ENCODE measurements at places on chromosomes 12 and 14.
A peak's percentile ranks its signal among the peaks of the same experiment; 100 is the strongest.

DNA sequence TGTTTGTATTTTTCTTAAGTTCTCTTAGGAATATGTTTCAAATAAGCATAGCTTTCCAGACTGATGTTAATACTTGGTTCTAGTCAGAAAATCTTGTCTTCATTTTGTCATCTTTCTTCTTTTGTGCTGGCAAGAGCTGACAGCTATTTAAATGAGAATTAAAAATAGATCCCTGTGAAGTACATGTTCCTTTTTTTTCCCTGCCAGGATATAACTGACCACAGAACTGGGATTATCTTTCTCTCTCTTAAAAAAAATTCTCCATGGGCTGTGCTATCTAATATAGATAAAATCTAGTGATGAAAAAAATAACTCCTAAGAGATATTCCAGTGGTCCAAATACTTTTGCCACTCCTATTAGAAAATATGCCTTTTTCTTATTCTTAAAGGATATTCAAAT, 163.4 kb downstream of the AKAP6 start:
- DNase-seq = no peak

DNA sequence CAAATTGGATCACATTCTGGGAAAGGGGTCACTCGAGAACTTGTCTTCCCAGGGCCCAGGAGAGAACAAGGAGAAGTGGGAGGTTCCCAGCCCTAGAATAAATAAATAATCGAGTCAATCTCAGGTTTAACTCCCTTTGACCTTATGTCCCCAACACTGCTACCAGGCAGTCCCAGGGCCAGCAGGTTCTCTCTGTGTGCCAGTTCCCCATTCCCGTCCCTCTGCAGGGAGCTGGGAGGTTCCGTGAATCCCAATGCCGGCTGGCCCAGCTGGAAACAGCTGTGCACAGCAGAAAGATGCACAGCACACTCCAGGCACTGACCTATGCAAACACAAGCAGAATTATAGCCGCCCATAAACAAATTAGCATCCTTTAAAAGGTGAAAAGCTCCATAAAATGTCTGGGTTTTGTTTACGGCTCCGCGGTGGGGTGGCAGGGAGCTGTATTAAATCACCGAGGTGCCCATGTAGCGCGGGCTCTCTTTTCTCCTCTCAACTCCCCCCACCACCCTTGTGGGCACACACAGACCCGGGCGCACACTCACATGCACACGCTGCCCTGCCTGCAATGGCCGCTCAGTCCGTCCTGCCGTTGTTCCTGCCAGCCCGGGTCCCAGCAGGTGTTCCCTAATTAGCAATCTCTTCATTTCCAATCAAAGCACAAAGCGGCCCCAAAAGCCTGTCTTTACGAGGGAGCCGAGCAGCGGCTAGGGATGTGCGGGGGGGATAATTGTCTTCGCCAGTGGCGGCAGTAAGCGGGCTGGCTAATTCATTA, 46.6 kb upstream of the ESRRB start:
- peak; percentile 39 for DNase-seq

- peak; percentile 35 for DNase-seq
Observed at GRCh38 chr12:118164798-118165486, 29.0 kb downstream of the PEBP1 start.

GRCh38 chr12:111102102-111102739, 181.8 kb upstream of the MYL2 start:
- DNase-seq = no peak

GRCh38 chr12:8513256-8513655, at the start of gene CLEC4D:
TSS of gene CLEC4D (plus strand) at chr12:8513503. CDS start at chr12:8513733, 230 bp downstream.
- DNase-seq = no peak

DNA sequence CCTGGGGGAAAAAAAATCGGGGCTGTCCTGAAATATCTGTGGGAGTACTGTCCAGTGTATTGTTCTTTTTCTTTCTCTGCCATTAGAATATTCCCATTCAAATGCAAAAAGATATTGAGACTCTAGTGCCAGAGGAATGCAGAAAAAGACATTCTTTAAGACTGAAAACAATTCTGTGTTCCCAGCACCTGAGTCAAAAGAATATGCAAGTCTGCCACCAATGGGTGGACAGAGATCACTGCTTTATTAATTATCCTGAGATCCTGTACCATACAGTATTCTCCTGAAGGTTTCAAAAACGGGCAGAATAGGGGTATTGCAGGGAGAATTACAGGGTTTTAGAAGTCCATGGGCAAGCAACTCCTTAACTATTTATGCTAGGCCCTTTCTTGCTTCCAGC, 361.8 kb downstream of the C12orf50 start:
- no peak for DNase-seq

- no peak for DNase-seq
Observed at GRCh38 chr12:13630354-13630753, 351.0 kb downstream of the GRIN2B start.

DNA sequence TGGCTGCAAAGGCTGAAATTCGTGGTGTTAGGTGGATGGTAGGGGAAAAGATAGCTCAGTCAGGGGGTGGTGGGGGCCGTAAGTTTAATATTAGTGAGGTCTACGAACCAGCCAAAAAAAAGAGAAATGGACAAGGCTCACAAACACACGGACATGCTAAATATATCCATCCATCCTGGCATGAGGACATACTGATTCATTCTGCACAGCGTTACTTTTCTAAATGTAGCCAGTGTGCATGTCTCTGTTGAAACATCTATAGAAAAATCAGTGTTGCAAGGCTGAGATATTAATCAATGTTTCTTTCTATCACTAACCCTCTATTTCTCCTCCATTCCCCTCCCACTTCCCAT, 150.6 kb downstream of the PIWIL1 start:
- no peak for DNase-seq

DNA sequence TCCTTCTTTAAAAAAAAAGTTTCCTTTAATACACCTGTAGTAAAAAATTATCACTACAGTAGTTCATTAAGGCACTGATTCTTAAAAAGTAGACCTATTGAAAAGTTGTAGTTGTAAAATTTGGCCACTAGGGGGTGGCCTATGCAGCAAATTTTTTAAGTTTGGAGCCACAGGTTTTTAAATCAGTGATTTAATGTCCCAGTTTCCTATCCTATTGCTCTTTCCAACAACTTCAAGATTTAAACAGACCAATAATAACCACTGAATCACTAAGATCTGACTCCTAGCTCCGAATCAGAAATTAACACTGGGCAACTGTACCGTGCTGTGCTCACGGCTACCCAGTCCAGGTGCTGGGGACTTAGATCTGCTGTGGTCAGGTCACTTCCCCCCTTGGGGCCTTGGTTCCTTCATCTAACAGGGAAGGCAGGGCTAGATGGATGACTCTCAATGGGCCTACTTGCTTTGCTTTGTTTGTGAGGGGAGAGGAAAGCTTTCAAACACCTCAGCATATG, 279.3 kb downstream of the MED13L start:
- peak; percentile 25 for DNase-seq

- no peak for DNase-seq
Observed at GRCh38 chr12:93256256-93256969, 121.3 kb upstream of the NUDT4 start.

- no peak for DNase-seq
Observed at GRCh38 chr12:106328735-106329134, 26.2 kb downstream of the TCP11L2 start.

DNA sequence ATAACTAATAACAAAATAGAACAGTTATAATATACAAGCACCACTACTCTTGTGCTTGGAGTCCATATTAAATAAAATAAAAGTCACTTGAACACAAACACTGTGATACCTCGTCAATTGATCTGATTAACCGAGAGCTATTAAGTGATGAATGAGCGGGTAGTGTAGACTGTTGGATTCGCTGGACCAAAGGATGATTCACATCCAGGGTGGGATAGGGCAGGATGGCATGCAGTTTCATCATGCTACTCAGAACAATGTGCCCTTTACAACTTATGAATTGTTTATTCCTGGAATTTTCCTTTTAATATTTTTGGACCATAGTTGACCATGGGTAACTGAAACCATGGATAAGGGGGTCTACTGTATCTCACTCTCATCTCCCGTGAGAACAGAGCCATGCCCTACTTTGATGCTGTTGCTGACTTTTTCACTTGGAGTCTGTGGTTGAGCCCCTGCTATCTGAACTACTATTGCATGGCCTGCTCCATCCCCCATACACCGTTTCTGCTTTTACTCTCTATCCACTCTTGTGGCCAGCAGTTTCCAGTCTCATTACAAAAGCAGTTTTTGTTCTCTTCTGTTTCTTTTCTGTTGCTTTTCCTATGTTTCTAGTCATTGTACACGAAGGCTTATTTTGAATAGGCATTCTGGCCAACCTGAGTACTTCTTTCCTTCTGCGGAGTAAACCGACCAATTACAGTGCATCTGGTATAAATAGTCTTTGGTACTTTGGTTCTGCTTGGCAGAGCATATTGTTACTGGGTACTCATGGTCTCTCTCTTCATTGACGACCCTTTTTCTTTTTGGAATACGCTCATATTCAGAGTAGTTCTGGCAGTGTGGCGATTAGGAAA, 12.2 kb downstream of the TMTC2 start:
- no peak for DNase-seq

GRCh38 chr12:106954462-106955376, 988 bp upstream of the TMEM263 start:
- DNase-seq = no peak

DNA sequence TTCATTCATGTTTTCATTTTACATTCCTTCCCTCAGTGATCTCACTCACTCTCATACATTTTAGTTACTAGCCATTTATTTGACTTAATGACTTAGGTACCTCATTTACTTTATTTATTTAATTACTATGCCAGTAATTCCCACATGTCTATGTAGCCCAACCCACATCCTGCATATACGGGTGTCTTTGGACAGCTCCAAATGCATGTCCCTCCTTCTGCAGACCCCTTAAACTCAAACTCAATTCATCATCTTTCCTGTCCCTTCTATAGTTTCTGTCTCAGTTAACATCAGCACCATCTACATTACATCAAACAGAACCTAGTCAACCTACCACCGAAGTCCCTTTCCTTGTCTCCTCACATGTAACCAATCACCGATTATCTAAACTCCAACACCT, 2.8 kb downstream of the CLEC1A start:
- no peak for DNase-seq

GRCh38 chr14:90296641-90297040, 35.1 kb downstream of the NRDE2 start:
- no peak for DNase-seq

DNA sequence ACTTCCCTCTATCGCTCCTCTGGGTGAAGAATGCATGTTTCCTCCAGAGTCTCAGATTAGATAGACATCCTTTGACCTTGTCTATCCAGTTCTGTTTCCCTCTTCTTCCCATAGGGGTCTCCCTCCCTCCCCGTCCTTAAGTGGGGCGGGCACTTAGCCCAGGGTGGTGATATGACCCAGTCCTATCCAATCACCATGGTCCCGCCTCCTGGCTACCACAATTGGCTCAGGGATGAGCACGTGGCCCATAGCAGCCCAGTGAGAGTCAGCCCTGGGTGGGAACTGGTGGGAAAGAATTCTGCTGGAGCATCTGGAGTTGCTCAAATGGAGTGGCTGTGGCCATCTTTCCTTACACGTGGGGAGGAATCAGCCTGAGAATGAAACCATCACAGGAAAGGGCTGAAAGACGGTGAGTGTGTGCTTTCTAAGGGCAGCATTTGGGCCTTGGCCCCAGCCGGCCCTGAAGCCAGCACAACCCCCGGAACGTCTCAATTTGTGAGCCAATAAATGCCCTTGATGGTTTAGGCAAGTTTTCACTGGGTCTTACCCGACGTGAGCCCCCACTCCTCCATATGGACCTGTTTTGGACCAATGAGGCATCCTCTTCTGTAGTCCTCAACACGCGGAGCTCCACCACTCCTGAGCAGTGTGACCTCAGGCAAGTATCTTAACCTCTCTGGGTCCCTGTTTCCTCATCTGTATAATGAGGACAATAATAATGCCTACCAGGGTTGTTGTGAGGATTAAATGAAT, 14.4 kb upstream of the MLXIP start:
- peak; percentile 87 for DNase-seq

- DNase-seq = peak; percentile 59
Observed at GRCh38 chr12:120944645-120945217, 33.6 kb upstream of the HNF1A start.

- no peak for DNase-seq
Observed at GRCh38 chr14:102095871-102096568, 9.2 kb upstream of the HSP90AA1 start.

DNA sequence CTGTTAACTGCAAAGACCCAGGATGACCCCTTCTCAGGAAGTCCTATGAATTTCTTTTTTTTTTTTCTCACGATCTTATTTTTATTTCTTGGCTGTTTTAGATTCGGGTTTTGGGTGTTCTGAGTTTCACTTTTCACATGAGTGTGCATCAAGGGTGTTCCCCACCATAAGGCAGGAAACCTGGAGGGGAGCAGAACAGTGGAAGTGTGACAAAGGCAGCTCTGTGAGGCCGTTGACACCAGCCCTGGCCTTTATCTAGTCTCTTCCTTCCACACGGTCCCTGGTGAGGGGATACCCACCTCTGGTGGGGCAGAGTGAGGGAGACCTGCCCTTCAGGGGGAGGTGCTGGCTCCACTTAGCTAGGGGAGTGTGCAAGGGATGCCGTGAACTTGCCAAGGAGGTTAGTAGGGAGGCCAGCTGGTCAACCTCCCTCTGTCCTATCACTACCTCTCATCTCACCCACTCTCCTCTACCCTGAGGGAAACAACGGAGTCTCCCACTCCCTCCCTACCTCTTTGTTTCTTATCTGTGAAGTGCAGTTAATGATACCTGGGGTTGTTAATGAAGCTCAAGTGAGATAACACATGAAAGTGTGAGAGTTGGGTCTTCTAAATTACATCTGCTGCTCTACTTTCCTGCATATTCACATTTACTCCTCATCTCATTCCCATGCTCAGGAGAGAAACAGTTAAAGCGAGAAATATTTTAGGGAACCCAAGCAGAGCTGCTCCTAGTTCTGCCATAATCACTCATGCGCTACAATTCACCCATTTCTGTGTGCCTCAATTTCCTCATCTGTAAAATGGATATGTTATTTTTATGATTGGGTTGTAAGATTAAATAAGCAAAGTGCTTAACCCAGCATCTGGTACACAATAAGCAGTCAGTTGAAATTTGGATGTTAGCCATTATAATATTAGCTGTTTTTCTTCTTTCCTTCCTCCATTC, 4.4 kb upstream of the GALNT6 start:
- DNase-seq = no peak

Measured in NT2/D1 (cell line).